Chondrocyte (in vitro differentiated cells): ENCODE measurements at places on chromosomes 4 and X. TPM values are rescaled to one million over a fixed set of nuclear protein-coding genes. Genes with fewer than 3 reads are reported as not detected.

- DNase-seq: no peak
Measured at GRCh38 chr4:40601641-40602040, 28.0 kb downstream of the RBM47 start.

- DNase-seq: no peak
Measured at GRCh38 chrX:42837101-42837726, 59.3 kb upstream of the PPP1R2C start.

The TMSB15A gene
- total RNA-seq: 1.1 to 4.6 TPM (median 4.4 TPM) in 3 replicates

GRCh38 chr4:7041801-7042502 is 1.2 kb upstream of the TADA2B start:
- DNase-seq: no peak

- DNase-seq: no peak
Measured at GRCh38 chr4:109389369-109390114, 44.1 kb upstream of the SEC24B start.

The GLRB gene
- total RNA-seq: 11.4 to 22.6 TPM (median 12.6 TPM) in 3 replicates

The SMIM14 gene
- 42.6 to 54.2 TPM (median 46.9 TPM) in 3 replicates for total RNA-seq

DNA sequence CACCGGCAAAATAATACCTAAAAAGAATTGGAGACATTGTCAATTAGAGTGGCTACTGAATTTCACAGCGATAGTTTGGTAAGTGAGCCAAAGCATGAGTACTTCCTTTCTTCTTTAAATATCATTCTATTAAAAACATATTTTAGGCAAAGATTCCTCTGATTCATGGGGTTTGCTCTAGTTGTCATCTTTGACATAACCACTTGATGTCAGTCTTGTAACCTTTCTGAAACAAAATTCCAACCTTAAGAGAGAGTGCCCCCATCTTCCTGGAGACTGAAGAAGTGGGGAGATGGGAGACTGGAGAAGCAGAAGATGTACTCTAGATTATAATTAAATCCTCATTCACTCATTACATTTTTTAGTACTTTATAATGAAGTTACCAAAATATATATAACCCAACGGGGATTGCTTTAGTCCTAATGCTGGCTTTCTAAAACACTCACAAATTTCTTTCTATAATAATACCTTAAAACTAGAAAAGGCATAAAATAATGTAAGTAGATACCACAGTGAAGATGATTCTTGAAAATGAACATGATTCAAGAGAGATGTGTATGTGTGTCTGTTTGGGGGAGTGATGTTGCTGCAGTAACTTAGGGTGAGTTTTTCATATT is 96.4 kb downstream of the EMCN start:
- DNase-seq: no peak

GRCh38 chr4:105895583-105896460 is 551 bp downstream of the NPNT start:
- DNase-seq: peak; percentile 82

The VCX3B gene
- not detected in 3 replicates for total RNA-seq

The CCDC160 gene
- 0.70 to 1.6 TPM (median 0.87 TPM) in 3 replicates for total RNA-seq

The TAF9B gene
- 12.4 to 18.1 TPM (median 12.9 TPM) in 3 replicates for total RNA-seq

DNA sequence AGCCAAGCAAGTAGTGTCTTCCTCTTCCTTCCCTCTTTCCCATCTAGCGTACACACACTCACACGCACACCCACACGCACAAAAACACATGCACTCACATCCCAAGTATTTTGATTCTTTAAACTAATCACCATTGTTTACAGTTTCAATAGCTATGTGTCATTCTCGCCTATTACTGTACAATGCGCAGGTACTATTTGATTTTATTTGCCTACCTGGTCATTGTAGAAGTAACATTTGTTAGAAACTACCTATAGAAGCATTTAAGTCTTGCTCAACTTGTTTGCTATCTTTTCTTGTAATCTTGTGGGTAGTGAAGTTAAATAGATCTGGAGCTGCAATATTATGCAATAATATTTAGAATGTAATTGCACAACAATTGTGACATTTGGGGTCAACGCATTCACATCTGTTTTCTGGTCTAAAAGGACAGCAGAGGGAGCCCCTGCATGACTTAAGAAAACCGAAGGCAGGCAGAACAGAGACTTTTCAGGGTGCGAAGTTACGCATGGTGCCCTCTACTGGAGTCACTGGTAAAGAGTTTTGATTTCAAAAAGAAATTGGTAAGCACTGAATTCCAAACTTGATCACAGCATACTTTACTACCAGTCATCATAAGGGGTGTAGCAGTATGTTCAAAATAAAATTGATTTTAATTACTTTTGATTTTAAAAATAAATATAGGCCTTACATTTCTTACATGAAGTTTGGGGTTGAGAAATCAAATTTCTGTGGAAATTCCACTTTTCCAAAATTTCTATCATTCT is 503.3 kb upstream of the FAM241A start:
- DNase-seq: no peak

- no peak for DNase-seq
Measured at GRCh38 chr4:40857956-40858355, 108.2 kb downstream of the NSUN7 start.

- no peak for DNase-seq
Measured at GRCh38 chr4:74258963-74259362, 49.3 kb upstream of the EPGN start.

The VEGFC gene
- total RNA-seq: 11.1 to 25.2 TPM (median 13.5 TPM) in 3 replicates

DNA sequence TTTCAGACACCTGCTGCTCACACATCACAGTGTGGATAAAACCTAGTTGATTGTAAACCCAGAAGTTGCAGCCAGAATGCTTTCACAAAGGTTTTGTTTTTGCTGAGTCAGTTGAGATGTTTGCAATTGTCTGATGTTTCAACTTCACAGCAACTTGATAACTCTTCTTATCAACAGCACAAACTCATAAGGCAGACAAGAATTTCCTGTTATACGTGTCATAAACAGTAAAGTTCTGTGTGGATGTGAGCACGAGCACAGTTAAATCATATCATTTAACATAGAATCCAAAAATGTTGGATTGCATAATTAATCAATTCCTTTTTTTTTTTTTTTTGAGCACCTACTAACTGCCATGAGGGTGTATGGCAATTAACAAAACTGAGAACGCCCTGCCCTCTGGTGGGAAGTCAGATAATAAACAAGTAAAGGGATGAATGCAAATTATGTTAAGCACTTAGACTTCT is 512.2 kb downstream of the PDHA2 start:
- no peak for DNase-seq

- DNase-seq: no peak
Measured at GRCh38 chr4:163703251-163703650, 208.8 kb downstream of the TMA16 start.

The PCSK1N gene
- 58.7 to 74.2 TPM (median 69.2 TPM) in 3 replicates for total RNA-seq

DNA sequence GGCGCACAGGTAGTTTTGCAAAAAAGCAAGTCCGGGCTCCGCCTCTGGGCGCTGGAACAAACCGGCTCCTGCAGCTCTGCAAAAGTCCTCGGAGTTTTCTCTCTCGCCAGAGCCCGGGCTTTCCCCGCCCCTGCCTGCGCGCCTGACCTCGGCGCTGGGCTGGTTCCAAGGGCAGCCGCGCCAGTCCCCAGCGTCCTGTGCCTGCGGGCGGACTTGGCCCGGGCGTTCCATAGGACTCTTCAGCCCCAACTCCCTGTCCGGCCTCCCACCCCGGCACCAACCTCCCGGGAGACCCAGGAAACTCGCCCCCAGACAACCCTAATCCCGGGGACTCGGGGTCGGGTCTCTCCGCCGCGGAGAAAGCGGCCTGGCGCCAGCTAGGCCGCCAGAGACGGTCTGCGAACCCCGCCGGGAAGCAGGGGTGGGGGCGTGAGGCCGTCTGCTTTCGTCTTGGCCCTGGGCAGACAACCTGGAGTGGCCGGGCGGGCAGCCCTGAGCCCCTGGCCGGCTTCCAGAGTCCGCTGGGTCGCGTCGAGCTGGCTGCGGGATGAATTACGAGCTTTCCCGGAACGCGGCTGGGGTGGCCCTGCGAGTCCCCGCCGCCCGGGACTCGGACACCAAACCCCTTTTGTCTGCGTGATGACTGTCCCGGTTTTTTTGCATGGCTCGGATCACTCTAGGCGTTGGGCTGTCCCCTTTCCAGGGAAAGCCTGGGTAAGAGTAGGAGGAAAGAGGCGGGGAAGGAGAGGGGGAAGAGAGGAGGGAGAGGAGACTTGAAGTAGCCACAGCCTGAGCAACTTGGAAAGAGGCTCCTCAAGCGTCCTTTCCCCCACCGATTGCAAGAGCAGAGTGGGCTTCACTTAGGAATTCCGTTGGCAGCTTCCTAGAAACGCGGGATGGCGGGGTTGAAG is 916 bp downstream of the MXRA5 start:
- DNase-seq: no peak

DNA sequence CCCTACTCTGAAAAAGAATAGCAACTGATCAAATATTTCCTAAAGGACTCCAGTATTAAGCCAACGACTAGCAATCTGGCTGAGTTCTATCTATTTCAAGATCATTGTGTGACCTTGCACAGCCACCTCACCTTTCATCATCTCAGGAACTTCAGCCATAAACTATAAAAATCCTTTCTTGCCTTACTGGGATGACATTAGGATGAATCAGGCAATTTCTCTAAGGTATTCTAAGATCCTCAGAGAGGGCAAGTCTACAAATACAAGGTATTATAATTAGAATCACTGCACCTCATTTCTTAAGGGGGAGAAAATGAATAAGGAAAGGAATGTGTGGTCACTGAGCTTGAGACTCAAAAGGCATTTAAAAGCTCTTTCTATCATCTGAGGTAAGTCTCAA is 152.6 kb downstream of the GRIA3 start:
- no peak for DNase-seq

The TRAM1L1 gene
- total RNA-seq: 4.1 to 5.0 TPM (median 4.2 TPM) in 3 replicates

GRCh38 chr4:2771264-2771663 is 15.1 kb upstream of the TNIP2 start:
- DNase-seq: peak; percentile 14

DNA sequence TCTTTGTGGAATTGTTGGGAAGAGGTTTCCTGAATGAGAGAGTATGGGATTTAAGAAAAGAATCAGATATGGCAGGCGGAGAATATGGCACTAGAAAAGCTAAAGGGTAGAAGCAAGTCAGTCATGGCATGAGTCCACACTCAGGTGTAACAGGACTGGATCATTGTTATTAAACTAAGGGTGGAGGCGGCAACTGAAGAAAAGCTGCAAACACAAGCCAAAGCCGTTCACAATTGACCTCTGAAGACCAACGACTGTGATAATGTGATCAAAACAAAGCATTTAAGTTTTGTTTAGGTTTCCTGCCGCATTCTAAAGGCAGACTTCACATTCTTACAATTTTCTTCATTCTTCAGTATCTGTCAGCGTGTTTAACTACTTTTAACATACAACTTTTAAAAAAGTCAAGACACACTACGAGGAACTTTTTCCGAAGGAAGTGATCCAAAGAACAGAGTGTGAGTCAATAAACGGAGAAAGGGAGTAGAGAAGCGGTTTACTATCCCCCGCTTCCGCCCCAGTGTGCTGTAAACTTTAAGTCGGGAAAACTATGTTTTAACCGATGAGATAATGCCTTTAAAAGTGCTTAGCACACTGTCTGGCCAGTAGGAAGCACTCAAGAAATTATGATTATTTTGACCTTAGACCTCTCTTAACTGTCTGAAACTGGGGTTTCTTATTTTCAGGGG is 909 bp upstream of the SLAIN2 start:
- no peak for DNase-seq

The CPE gene
- 269 to 284 TPM (median 275 TPM) in 3 replicates for total RNA-seq

DNA sequence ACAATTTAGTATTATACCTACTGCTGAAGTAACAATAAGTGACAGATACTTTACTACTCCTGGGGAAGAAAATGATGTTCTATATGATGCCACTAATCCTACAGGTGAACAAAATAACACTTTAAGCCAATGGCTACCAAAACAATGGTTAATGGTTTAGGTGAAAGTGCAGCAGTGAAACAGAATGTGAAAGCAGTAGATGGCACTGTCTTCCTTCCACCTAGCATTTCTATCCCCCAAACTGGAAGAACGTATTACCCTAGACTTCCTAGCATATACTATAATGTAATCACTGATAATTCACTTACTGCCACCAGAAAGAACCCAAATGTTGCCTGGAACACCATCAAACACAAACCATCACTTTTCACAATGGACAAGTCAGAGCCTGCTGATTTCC is 18.9 kb upstream of the CABS1 start:
- DNase-seq: no peak

GRCh38 chr4:4247696-4248028 is 361 bp downstream of the TMEM128 start:
- no peak for DNase-seq

- DNase-seq: no peak
Measured at GRCh38 chr4:70239131-70239883, 3.1 kb upstream of the CSN3 start.

DNA sequence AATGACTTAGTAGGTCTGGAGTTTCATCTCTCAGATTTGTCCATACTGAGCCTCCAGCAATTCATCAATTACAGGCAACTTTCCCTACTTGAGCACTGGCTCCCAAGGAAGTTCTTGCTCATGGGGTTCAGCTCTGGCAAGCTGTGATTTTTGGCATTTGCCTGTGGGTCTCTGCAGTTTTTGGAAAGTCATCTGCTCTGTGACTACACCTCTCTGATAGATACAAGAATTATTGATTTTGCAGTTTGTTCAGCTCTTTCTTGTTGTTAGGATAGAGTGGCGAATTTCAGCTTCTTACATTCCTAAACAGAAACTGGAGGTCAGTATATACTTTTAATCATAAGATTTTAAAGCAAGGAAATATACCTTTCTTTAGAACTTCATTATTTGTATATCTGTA is 209.7 kb upstream of the NPY2R start:
- DNase-seq: no peak

DNA sequence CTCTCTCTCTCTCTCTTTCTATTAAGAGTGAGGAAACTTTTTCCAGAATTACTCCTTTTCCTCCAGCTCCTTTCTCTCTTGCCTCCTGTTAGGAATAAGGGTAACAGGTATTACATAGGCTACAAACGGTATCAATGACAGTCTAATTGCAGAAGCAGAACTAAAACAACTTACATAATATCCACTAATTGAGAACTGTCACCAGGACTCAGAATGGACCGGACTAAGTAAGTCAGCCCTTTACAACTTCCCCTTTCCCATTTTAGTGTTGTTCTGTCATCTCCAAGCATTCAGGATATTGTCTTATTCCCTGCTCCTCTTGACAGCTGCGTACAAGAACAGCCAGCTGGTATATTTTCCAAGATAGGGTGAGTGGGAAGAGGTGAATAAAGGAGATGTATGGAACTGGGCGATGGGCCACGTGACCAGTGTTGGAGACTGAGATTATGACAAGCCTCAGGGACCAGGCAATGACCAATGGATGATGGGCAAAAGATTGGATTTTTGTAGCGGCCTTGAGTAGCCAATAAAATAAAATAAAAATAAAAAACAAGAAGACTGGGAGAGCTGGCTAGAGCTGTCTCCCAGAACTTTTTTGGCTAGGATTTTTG is 2.3 kb upstream of the FNIP2 start:
- DNase-seq: no peak

DNA sequence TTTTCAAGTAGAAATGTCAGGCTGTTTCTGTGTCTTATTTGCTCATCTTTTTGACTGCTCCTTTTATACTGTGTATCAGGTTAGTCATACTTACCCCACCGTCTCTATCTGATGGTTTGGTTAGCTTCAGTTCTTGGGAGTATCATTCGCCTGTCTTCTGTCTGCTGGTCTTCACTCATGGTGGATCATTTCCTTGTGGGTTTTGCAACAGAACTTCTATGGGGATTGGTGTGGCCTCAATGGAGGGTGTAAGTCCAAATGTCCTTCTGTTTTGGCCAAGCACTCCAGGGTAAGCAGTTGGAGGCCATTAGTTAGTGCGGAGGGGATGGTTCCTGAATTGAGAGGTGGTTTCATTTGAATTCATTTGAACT is 7.2 kb downstream of the ABCD1 start:
- no peak for DNase-seq

GRCh38 chrX:123181233-123181914 is 2.7 kb upstream of the GRIA3 start:
- DNase-seq: no peak

The TECRL gene
- not detected in 3 replicates for total RNA-seq

GRCh38 chrX:150719621-150720020 is 26.4 kb downstream of the MTMR1 start:
- no peak for DNase-seq

GRCh38 chr4:174631901-174632758 is 109.8 kb upstream of the HPGD start:
- no peak for DNase-seq
